Fibroblast of skin of right quadriceps (primary cell): ENCODE measurements at places on chromosomes 5 and 9.

DNA sequence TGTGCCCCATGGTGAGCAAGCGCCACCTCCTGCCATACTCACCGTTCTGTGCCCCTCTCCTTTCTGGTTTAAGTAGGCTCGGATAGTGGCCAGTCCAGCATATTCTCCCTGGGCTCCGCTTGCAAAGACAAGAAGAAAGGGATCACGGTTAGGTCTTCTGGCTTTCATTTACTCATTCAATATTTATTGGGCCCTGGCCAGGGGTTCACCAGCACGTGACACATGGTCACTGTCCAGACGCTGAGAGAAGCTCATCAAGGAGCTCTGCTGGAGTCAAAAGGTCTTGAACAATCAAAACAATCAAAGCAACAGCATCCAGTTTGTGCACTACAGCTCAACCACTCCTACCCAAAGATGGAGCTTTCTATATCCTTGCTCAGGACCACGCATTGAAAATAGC lies 80.2 kb downstream of the GLDC start:
- no peak for DNase-seq

- no peak for DNase-seq
Measured at GRCh38 chr5:50564079-50564478, 102.4 kb upstream of the PARP8 start.

DNA sequence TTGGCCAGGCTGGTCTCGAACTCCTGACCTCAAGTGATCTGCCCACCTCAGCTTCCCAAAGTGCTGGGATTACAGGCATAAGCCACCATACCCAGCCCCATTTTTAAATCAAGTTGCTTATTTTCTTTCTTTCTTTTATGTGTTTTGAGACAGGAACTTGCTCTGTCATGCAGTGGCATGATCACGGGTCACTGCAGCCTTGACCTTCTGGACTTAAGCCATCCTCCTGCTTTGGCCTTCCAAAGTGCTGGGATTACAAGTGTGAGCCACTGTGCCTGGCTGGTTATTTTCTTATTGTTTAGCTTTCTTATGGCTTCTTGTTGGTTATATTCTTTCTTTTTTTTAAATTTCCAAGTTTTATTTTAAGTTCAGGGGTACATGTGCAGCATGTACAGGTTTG lies 79.7 kb upstream of the C5orf63 start:
- no peak for DNase-seq

- DNase-seq = no peak
Measured at GRCh38 chr5:39933061-39933460, 508.3 kb upstream of the DAB2 start.

DNA sequence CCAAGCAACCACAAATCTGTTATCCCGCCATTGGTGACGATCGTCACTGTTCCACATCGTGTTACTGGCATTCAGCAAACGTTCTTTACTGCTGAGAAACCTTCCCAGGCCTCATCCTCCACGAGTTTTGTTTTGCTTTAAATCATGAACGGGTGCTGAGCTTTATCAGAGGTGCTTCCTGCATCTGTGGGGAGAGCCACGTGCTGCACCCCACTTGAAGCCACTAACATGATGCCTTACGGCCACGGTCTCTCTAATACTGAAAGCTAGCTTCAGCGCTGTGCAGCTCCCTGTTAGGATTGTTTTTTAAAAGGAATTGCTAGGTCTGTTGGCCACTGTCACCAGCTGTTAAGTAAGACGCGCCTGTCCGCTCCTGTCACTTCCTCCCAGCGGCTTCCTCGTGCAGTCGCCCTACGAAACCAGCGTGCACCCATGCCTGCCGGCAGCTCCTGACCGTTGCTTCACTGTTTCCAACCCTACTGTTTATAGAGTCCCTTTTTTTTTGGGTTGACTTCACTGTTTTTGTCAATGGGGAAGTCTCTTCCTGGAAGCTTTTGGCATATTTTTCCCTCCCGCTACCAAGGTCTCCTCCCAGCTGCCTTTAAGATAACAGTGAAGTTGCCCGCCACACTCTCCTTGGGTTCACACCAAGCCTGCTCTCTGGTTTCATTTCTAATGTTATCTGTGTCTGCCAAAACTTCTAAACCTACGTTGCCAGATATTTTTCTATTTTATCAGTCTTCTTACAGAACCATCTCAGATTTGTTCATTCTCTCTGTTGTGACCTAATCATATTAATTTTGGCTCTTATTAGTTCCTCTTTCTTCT lies 20.3 kb downstream of the LPCAT1 start:
- DNase-seq = no peak

DNA sequence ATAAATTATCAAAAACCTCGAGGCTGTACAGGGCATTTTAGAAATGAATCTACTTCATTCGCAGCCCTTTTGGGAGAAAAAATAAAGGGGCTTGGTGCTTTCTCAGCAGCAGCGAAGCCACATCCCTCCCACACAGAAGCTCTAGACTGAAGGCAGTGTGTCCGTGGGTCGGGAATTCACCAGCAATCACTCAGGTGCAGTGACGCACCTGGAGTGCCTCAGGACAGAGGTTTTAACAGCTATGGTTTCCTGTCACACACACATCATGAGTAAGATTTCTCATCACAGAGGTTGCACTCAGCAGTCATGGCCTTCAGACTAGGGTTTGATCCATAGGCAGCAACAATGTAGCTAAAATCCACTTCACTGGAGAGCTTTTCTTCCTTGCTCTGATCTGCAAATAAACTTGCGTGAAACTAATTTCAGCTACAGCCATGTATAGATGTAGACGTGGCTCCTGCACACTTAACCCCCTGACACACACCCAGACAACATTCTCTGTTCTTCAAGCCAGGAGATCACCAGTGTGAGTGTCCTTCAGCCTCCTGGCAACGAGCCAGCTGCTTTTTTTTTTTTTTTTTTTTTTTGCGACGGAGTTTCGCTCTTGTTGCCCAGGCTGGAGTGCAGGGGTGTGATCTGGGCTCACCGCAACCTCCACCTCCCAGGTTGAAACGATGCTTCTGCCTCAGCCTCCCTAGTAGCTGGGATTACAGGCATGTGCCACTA lies 34.8 kb downstream of the DYNC2I2 start:
- DNase-seq = no peak

GRCh38 chr9:567128-567746 lies 274.3 kb upstream of the DMRT1 start:
- DNase-seq = no peak

- no peak for DNase-seq
Measured at GRCh38 chr5:56329652-56330051, 96.5 kb upstream of the ANKRD55 start.

DNA sequence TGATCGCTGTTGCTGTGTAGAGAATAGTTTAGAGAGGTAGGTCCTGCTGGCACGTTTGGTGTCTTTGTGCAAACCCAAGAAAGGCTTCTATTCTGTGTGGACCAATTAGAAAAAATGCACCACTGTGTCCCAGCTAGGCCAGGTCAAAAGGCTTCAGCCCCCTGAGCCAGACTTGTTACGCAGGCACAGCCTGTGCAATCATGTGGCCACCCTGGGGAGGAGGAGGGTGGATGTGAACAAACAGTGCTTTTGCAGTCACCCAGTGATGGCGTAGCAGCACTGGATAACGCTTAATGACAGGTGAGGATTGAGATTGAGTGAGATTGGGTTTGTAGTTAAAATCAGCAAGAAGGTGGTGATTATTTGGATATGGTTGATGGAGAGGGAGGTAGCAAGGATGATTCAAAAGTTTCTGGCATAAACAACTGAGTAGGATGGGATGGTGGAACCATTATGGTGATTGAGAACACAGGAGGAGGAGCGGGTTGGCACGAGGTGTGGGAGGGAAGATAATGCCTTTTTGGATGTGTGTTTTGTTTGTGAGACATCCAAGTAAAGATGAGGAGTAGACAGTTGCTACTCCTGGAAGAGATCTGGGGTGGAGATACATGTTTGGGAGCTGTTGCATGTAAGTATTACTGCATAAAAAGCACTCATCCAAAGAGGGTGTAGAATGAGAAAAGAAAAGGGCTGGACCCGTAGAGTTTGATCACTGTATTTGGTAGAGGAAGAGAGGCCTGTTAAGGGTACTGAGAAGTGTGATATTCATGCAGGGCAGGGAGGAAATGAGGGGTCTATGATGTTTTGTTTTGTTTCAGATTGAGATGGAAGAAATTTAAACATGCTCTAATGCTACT lies 6.7 kb downstream of the GCNT1 start:
- no peak for DNase-seq

GRCh38 chr9:11335011-11335410 lies 722.2 kb upstream of the PTPRD start:
- DNase-seq = no peak

DNA sequence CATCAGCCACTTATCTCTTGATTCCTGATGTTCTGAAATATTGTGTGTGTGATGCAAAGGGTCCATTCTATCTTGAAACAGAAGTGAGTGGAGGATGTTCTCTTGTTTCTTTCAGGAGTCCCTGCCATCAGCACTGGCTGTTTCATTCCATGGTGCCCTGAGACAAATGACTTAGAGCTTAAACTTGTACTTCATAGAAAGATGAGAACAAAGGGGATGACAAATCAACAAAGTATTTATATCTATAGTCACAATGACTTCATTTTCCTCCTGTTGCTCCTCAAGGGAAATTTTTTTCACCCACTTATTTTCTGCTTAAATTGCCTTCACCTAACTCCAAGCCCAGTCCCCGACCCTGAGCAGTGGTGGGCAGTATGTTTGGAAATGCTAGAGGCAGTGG lies 171.6 kb downstream of the TARS1 start:
- peak; percentile 77 for DNase-seq

- DNase-seq = no peak
Measured at GRCh38 chr5:147170603-147171002, 64.2 kb upstream of the STK32A start.

GRCh38 chr5:33936381-33937016 lies at the start of gene RXFP3:
TSS of gene RXFP3 (plus strand) at chr5:33936386. CDS start at chr5:33936741, 355 bp downstream.
- DNase-seq = no peak

GRCh38 chr5:78647838-78648358 lies 674 bp downstream of the LHFPL2 start:
- peak; percentile 64 for DNase-seq
